Calu3 (cell line): ENCODE measurements at places on chromosomes 16 and 17.

DNA sequence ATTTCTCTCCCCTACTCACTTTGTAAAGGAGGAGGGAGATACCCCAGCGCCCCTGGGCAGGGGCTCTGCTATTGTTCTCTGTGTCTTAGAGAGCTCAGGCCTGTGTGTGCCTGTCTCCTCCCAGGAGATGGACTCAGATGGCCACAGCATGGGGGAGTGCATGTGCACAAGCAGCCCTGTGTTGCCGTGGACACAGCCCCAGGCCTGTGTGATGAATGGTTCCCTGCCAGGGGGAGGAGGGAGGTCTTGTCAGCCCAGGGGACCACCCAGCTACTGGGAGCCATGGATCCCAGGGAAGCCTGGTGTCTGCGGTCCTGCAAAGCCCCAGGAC lies 26.3 kb downstream of the GINS2 start:
- no peak for DNase-seq

DNA sequence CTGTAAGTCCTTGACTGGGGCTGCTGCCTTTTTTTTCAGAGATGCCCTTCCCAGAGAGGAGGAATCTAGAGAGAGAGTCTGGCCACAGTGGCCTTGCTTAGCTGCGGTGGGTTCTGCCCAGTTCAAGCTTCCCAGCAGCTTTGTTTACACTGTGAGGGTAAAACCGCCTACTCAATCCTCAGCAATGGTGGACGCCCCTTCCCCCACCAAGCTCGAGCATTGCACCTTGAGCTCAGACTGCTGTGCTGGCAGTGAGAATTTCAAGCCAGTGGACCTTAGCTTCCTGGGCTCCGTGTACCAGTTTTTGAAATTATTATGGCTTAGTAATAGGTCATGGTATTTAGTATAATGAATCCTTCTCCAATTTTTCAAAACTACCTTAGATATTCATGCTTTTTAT lies 395.4 kb downstream of the NPIPA7 start:
- DNase-seq, result no peak

- DNase-seq, result no peak
These were observed 61.7 kb upstream of the ATF7IP2 start for GRCh38 chr16:10324210-10324609.

GRCh38 chr17:32877164-32877764 lies 340 bp upstream of the MYO1D start:
- peak; percentile 97 for DNase-seq

DNA sequence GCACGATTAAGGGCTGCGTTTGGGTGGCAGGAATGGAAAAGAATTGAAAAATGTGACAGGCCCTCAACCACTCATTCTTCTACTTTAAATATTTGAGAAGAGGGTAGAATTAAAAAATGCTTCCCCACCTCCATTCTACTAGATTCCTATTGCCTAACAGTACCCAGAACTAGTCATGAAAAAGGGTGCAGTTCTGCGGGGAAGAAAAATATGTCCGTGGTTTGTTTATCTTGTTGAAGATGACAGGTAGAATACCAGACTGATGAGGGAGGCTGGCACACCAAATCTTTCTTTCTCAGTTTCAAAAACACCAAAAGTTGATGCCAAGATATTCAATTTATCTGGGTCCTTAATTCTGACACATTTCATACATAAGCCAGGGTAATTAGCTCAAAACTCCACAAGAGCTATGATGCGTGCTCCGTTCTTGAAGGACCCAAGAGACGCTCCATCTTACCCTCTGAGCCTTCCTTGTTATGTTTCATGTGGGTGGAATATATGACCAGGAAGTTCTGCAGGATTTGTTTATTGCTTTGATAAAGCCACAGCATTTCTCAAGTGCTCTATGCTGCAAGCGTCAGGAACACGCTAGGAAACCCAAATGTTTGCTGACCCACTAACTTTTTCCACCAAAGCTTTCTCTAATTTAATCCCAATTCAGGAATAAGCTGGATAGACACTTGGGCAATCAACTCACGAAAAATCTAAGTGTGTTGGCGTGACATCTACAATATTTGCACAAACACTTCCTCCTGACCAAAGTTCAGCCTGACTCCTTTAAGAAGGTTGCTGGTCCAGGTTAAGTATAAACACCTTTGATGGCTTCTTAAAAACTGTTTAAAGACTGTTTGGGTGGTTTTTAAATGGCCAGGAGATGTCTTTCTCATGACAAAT lies 20.6 kb upstream of the GAN start:
- no peak for DNase-seq

DNA sequence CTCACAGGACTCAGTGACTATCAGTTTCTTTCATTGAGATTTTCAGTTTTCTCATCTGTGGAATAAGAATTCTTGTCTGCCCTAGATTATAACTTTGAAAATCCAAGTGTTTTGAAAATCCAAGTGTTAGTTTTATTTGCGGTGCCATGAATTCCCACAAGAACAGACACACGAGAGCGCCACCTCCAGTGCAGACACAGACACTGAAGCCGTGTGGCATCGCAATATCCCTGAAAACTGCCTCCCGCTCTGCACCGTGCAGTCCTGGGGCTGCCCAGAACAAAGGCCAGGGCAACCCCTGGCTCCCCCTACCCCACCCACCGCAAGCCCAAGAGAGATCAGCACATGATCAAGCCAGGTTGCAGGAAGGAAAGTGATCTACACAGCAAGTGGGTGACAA lies 229.5 kb upstream of the ASIC2 start:
- DNase-seq, result no peak

DNA sequence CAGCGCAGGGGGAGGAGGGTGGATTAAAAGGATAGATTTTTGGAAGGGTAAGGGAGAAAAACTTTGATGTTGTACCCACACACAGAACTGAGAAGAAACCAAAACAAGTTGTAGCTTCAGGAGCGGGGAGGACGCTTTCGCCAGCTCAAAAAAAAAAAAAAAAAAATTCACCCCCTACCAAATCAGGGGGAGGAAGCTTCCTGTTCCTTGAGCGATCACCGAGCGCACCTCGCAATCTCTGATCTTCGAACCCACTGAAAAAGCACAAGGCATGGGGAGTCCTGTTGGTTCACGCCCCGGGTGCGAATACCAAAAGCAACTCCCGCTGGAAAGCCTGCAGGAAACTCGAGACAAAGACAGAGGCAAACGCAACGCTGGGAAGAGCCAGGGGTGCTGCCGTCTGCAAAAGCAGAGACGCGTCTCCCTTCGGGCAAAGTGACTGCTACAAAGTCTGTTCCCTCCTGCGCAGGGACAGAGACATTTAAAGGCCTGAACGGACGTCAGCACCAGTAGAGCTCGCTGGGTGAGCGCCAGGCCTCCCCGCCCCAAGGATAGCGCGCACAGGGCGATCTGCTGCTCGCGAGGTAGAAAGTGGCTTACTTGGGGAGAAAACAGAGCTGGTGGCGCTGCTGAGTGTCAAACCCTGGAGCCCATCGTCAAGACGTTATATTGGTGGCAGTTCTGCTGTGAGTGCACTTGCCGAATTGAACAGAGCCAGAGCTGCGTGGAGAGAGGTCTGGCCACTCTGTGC lies 190.4 kb downstream of the USP22 start:
- peak; percentile 5 for DNase-seq

- DNase-seq, result no peak
These were observed 142.2 kb upstream of the GSE1 start for GRCh38 chr16:85470873-85471272.

DNA sequence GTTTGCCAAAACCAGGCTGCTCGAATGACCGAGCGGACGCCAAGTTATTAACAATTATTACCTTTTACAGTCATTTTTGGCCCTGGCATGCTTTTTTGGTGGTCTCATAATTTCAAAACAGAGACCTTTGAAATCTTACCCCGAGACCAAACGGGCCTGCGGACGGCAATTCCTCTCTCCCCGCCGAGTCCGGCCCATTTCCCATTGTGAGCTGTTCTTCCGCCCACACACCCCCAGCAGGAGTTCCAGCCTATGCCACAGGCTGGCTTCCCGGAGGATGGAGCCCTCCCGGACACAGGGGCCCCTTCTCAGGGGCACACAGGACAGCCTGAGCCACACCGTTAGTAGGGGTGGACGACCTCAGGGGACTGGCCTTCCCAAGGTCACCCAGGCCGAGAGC lies 130.7 kb downstream of the C16orf95 start:
- no peak for DNase-seq
